ENCODE measurements at places on chromosomes 2 and 18.

GRCh38 chr2:17591846-17592245 lies 51.4 kb downstream of the VSNL1 start:
- peak; percentile 15 for DNase-seq

- DNase-seq = no peak
These were observed 44.2 kb downstream of the MRPS9 start for GRCh38 chr2:105082107-105082506.

DNA sequence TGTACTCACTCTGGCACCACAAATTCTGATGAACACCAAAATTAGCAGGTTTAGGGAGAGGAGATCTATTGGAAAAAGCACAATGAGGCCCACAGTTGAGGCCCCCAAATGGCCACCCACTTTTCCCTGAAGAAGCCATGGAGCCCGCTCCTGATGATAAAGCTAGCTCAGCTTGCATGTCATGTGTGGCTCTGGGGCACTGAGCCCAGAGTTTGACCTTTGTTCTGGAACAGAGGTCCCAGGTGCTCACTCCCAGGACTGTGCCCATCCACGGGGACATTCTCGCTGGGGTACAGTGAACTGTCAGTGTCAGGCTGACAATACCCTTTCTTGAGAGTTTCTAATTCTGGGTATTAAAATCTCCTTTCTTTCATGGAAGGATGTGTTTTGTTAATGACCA lies 36.2 kb downstream of the XDH start:
- DNase-seq = no peak

GRCh38 chr2:207472343-207473048 lies 57.3 kb upstream of the CREB1 start:
- DNase-seq = no peak

GRCh38 chr2:219378163-219378851 lies 9.4 kb downstream of the DNPEP start:
- no peak for DNase-seq

DNA sequence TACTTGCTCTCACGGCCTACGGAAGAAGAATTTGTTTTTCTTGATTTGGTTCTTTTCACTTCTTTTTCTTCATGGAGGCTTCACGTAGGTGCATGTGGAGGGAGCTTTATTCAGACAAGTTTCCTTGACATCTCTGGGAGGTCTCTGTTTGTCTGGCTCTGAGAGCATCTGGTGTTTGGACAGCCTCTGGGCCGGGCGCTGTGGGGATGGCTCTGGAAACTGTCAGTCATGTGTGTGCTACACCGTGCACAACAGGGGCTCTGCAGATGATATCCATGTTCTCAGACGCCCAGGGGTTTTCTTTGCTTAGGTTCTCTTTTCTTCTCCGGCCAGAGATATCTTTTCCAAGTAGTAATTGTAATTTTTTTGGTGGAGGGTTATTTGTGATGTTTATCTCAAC lies 130.7 kb downstream of the SH3RF3 start:
- no peak for DNase-seq

- no peak for DNase-seq
These were observed 579.0 kb downstream of the RIT2 start for GRCh38 chr18:42536442-42536841.

DNA sequence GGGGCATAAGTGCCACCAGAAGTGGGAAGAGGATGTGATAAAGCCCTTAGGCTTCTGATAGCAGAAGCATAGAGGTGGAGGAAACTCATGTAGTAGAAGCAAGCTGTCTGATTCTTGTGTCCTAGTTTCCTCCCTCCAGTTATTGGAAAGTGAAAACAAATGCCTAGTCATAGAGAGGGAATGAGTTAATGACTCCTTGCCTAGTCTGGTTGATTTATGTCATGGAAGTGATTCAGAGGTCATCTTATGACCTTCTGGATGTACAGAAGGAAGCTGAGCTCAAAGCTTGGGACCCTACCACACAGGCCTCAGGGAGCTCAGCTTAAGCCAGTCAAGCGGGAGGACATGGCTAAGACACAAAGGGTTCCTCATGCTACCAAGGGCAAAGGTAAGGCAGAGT lies 232.2 kb downstream of the THSD7B start:
- DNase-seq = no peak

GRCh38 chr18:23556145-23556780 lies 30.0 kb downstream of the NPC1 start:
- no peak for DNase-seq

GRCh38 chr2:181308766-181309515 lies 148.2 kb upstream of the ITGA4 start:
- DNase-seq = peak; percentile 78

DNA sequence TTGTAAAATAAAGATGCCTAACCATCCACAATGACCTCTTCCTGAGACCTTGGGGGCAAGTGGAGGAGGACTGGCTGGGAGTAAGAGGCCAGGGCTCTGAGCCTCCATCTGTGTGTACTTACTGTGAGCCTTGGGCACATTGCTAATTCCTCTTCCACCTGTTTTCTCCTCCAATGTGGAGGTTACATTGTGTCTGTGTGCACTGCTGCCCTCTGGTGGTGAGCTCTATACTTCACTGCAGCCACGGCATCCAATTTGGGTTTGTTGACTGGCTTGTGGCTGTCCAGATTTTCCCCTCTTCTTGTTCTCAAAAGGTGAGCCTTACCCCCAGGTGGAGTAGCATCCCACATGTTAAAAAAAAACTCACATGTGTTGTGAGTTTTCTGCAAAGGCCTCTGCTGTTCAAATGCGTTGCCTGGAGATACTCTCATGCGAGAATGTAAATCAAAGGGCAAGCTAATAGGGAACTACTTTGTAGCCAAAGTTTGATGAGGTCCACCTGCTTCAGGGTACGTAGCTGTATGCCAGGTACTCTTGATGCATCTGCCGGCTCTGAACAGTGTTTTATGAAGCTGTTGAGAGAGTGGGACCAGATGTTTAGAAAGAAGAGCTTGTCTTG lies 80.8 kb downstream of the APOB start:
- DNase-seq = peak; percentile 73

- DNase-seq = no peak
These were observed 143.4 kb downstream of the CYRIA start for GRCh38 chr2:16522031-16522831.

DNA sequence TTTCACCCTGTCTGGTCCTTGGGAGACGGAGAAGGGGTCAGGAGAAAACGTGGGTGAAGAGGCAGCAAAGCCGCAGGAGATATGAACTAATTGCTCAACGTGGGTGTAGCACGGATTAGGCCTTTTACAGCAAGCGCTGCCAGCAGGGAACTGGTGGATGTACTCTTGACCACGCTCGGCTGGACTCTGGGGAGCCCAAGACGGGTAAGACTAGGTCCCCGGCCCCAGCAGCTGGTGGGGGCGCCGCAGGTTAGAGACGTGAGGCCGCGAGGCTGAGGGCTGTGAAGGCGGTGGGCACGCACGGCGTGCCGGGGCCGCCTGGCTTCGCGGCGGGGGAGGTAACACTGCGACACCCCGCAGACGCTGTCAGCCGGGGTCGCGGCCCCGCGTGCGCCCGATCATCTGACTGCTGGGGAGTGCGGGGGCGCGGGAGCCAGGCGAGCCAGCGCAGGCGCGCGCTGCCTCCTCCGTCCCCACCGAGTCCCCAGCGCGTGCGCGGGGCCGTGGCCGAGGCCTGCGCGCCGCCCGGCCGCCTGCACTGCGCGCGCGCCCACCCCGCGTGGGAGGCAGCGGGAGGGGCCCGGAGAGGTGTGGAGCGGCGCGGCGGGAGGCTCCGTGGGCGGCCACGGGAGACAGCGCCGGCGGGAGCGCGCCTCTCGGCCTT lies at the start of gene CLIP4:
CLIP4 (plus strand) TSS at position 470 of the 664 bp plus-strand sequence. CDS start 5,974 bp downstream, outside the sequence.
- DNase-seq = no peak

GRCh38 chr2:232361646-232362045 lies 16.9 kb upstream of the ALPP start:
- no peak for DNase-seq

- peak; percentile 37 for DNase-seq
These were observed 179.3 kb downstream of the ZNF516 start for GRCh38 chr18:76315722-76316230.

GRCh38 chr18:22829781-22830180 lies 103.3 kb upstream of the RBBP8 start:
- DNase-seq = no peak

DNA sequence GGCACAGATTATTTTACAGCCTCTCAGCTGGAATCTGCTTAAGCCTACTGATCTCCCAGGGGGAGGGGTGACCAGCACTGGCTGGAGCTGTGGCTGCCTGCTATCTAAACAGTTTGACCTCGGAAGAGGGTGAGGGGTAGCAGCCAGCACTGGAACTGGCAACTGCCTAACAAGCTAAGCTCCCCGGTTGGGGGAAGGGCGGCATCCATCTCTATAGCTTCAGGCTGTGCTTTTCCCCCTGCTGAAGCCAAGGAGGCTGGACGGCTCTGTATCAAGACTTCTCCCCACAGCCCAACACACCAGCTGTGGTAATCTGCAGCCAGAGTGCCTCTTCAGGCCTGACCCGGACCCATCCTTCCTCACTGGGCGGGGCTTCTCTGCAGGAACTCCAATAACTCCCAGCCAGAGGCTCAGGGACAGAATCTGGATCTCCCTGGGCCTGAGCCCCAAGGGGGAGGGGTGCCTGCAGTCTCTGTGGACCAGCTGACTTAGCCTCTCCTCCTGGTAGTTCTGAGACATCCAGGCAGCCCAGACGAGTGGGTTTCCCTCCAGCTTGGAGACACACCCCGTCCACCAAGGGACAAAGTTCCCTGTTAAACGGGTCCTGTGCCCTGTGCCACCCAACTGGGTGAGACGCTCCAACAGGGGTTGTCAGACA lies 560.2 kb downstream of the LRP1B start:
- DNase-seq = peak; percentile 13

- no peak for DNase-seq
These were observed 48.8 kb downstream of the ZCCHC2 start for GRCh38 chr18:62571648-62572047.

DNA sequence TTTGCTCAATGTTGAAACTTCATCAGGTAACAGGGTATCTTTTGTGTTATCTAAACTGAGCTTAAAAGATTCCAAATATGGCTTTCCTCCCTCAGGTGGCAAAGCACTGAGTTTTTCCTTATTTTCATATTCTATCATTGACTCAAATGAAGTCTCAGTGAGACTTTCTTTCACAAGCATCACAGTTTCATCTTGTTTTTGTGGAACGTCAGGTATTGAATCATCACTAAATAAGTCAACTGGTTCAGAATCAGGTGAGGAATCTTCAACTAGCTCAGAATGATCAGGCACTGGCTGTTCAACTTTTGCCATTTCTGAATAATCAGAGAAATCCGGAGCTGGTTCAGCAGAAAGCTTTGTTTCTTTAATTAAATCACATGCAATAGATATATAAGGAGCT lies 24.6 kb downstream of the RTN4 start:
- DNase-seq = no peak

GRCh38 chr2:37890893-37891495 lies 34.1 kb upstream of the RMDN2 start:
- peak; percentile 83 for DNase-seq

- no peak for DNase-seq
These were observed 138.1 kb downstream of the SEPTIN10 start for GRCh38 chr2:109475531-109476210.

- peak; percentile 16 for DNase-seq
These were observed 42.4 kb upstream of the EFEMP1 start for GRCh38 chr2:55965966-55966365.

GRCh38 chr2:177673602-177674595 lies 281.3 kb downstream of the AGPS start:
- no peak for DNase-seq

DNA sequence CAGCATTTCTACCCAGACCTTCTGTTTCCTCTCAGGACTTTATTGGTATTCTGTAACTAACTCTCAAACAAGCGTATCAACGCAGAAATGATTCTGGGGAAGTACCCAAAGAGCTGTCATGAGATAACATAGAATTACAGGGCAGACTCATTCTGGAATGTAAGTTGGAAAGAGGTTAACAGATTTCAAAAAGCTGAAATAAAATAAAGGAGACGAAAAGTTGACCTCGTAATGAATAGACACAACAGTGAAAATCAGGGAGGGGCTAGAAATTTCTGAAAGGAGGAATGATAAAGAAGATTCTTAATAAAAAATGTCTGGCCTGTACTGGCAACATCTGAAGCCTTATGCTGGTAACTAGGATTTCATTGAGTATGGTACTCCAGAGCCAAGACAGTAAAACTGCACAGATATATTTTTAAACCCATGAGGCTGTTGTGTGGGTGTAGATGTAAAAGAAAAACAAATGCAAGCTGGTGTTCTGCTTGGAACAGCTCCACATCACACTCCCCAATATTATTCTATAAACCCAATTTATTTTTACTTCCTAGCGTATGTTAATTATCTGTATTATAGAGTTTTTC lies 23.9 kb downstream of the RBMS1 start:
- DNase-seq = no peak

- peak; percentile 38 for DNase-seq
These were observed 29.0 kb upstream of the SLC35F6 start for GRCh38 chr2:26735097-26735496.

DNA sequence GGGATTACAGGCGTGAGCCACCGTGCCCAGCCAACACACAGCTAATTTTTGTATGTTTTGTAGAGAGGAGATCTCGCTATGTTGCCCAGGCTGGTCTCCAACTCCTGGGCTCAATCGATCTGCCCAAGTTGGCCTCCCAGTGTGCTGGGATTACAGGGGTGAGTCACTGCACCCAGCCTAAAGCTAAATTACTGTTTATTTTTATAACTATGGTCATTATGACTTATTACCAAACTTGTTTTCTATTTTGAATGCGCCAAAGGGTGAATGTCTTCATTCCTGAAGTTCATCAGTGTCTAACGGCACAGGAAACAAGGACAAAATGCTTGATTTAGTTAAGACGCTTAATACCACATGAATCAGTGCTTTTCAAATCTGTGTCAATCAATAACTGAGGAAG lies 38.9 kb upstream of the GREB1L start:
- no peak for DNase-seq

DNA sequence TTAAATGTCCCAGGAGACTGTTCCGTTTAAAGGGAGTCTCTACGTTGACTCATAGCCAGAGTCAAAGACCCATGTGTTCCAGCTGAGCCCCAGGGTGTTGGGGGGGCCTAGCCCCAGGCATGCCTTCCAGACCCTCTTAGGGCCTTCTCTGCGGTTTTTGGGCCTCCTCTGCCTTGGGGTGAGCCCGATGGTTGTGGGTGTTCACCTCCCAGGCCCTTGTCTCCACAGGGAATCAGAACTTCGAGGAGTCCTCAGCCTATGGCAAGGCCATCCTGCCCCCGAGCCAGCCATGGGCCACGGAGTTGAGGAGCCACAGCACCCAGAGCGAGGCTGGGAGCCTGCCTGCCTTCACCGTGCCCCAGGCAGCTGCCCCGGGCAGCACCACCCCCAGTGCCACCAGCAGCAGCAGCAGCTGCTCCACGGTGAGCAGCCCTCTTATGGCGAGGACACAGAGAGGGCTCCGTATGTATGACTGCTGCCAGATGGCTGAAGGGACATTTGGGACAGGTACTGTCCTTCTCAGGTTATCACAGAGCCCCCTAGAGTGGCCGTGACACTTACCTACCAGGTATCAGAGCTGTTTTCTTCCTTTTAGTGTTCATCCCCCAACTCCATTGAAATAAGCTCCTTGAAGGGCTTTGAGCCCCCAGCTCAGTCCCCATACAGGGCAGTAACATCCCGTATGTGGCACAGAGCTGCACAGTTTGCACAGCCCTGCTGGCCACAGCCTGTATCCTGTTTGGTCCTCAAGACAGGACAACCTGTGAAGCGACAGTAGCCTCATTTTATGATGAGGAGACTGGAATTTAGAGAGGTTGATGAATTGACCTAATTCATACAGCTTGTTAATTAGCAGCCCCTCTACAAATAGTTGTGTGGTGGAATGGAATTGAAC lies 80.7 kb downstream of the EPAS1 start:
- DNase-seq = no peak

GRCh38 chr2:10665833-10666232 lies 23.9 kb downstream of the NOL10 start:
- no peak for DNase-seq

- DNase-seq = no peak
These were observed 663.6 kb downstream of the IRS1 start for GRCh38 chr2:226135861-226136548.
